ENCODE measurements at places on chromosomes 12 and 14. TPM values are rescaled to one million over a fixed set of nuclear protein-coding genes. Genes with fewer than 3 reads are reported as not detected.
A peak's percentile ranks its signal among the peaks of the same experiment; 100 is the strongest.

Gene METTL25
- 15.8 TPM for polyA plus RNA-seq

Gene DEGS2
- polyA plus RNA-seq, result 10.7 TPM

Gene ENDOU
- 0.41 TPM for polyA plus RNA-seq

Gene RBMS2
- 41.0 TPM for polyA plus RNA-seq

Gene EPYC
- not detected for polyA plus RNA-seq

Gene CLEC9A
- polyA plus RNA-seq, result 0.53 TPM

Gene ASB2
- polyA plus RNA-seq, result 0.30 TPM

Gene RBP5
- 46.5 TPM for polyA plus RNA-seq

Gene FKBP3
- polyA plus RNA-seq, result 127 TPM

GRCh38 chr12:50589650-50590435 is 85.1 kb downstream of the DIP2B start:
- no peak for DNase-seq

DNA sequence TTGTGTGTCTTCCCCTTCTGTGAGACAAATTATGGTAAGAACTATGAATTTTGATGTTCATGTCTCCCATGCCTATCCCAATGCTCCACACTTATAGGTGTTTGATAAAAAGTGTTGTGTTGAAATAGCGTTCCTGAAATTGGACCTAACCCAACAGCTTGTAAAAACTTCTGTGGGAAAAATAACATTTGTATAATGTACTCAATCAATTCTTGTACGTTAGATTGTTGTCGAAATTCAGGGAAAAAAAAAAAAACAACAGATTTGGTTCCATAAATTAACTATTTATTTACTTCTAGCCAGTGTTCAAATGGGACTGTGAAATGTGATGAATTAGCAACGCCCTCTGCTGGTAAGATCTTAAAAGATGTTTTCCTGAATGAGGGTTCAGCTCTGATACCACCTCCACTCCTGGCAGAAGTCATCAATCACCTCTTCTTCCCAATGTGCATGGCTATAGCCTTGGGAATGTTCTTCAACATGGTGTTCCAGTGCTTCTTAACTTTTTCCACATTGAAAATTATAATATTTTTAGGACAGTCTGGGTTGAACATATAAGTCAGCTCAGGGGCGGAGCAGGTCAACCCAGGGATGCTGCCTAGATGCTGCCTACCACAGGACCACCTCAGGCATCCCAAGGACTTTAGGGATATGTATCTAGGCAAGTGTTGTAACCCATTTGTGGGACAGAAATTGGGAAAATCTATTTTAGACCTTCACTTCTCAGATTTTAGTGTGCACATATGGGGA is 170.6 kb downstream of the OTOGL start:
- peak; percentile 22 for DNase-seq

DNA sequence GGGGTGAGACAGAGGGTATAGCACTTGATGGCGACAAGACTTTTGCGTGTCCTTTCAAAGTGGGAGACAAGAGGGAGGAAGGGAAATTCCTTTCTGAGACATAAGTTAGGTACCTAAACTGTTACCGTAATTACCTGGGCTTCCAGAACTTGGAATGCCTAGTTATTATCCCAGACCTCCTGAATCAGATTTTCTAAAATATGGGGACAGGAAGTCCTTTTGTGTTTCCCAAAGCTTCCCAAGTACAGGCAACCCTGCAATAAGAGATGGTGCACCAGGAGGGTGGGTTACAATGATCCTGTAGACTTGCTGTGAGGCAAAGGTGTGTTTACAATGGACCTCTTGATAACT is 83.9 kb downstream of the CMKLR1 start:
- no peak for DNase-seq

GRCh38 chr14:101335061-101335661 is 226.1 kb upstream of the DIO3 start:
- no peak for DNase-seq

- no peak for DNase-seq
These were observed 347.2 kb downstream of the CCDC91 start for GRCh38 chr12:28537474-28537873.

- no peak for DNase-seq
These were observed 25.7 kb upstream of the LRP1-AS start for GRCh38 chr12:57173089-57173488.

DNA sequence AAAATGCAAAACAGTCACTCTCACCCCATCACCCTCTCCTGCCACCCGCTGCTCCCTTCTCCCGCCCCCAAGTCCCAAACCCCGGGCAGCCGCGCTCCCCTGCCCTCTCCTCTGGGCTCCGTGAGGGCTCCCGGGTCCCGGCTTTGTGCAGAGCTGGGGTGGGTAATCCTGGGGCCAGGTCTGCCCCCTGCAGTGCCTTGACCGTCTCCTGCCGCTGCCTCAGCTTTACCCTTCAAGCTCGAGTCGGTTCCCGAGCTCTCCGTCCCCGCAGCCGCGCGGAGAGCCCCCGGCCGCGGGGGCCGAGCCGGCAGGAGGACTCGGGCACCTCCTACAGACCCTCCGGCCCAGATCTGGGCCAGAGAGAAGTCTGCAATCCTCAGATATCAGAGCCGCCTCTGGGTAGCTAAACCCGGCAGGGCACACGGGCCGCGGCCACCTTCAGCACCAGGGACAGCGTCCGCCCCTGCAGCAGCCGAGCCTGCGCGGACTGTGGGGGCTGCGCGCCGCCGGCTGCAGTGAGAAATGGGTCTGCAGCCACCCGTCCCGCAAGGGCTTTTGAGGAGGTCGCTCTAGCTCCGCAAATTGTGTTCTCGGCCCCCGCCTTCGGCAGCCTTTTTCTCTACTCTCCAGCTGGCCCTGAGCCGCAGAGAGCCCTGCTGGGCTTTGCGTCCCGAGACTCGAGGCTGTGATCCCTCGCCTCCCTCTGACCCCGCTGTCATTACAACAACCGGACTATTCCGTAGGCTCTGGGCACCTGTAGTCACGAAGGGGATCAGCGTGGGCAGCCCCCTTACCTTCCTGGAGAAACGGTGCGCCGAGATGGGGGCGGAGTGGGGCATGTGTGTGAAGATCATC is 1.2 kb downstream of the PRMT8 start:
- DNase-seq, result peak; percentile 78

GRCh38 chr12:51773145-51773869 is 75.2 kb downstream of the FIGNL2 start:
- DNase-seq, result no peak

GRCh38 chr12:115864396-115864795 is 413.1 kb downstream of the MED13L start:
- no peak for DNase-seq

GRCh38 chr12:102680304-102680703 is 199.9 kb upstream of the IGF1 start:
- DNase-seq, result no peak

- DNase-seq, result no peak
These were observed 36.1 kb downstream of the CFL2 start for GRCh38 chr14:34678306-34678705.

DNA sequence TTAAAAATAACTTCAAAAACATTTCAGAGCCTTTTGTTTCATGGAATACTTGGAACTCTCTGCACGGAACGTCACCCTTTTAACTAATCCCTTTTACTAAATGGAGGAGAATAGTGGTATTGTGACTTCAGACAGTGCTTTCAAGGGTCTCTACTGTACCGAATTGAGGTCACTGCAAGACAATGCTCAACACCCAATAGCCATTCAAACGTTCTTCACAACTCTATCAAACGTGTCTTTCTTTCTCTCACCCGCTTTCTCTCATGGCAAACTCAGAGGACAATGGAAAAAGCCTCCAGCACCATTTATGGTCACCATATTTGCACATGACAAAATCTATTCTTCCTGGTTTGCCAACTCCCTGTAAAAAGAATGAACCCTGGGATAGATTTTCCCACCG is 132.1 kb upstream of the SOX5 start:
- no peak for DNase-seq

DNA sequence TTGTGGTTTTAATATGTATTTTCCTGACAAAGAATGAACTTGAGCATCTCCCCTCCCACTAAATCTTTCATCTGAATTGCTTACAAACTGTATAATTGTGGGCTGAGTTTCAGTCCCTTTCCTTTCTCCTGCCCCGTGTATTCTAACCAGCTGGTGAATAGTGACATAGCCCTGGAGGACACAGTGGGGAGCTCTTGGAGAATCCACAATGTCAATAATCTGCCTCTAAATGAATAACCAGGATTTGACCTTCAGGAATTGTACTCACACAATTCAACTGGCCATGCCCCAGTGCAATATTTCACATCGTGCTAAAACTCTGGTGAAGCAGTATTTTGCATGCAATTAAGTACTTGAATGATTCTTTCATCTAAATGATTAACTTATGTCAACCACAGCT is 177.2 kb downstream of the C12orf42 start:
- no peak for DNase-seq

- no peak for DNase-seq
These were observed 169.5 kb upstream of the NTF3 start for GRCh38 chr12:5262450-5262849.

All from right renal pelvis (tissue), 4 donors.